Naive thymus-derived CD8-positive, alpha-beta T cell (primary cell): ENCODE measurements at places on chromosomes 2 and 18.

DNA sequence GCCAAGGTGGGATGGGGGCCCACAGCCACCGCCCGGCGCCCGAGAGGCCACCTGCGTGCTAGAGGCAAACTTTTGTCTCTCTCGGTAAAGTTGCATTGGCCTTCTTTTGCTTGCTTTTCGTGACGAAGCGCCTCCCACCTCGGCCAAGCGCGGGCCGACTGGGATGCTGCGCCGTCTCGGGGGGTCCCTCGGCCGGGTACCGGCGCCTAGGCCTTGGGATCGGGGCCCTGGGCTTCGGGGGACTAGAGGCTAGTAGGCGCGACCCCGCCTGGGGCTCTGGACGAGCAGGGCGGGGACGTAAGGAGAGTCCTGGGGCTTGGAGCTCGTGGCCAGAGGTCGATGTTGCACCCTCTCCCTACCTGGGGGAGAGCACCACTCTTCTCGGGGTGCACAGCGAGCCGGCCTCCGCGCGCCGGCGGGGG lies 545 bp downstream of the GLI2 start:
- no peaks in the 10 kb centered on the region for H3K36me3 ChIP-seq
- H3K27ac ChIP-seq, result no peak overlapping the region
- no peak for DNase-seq
- H3K4me1 ChIP-seq, result no peaks in the 10 kb centered on the region
- peaks cover 64% of the 10 kb centered on the region for H3K27me3 ChIP-seq
- no peak overlapping the region for H3K4me3 ChIP-seq

DNA sequence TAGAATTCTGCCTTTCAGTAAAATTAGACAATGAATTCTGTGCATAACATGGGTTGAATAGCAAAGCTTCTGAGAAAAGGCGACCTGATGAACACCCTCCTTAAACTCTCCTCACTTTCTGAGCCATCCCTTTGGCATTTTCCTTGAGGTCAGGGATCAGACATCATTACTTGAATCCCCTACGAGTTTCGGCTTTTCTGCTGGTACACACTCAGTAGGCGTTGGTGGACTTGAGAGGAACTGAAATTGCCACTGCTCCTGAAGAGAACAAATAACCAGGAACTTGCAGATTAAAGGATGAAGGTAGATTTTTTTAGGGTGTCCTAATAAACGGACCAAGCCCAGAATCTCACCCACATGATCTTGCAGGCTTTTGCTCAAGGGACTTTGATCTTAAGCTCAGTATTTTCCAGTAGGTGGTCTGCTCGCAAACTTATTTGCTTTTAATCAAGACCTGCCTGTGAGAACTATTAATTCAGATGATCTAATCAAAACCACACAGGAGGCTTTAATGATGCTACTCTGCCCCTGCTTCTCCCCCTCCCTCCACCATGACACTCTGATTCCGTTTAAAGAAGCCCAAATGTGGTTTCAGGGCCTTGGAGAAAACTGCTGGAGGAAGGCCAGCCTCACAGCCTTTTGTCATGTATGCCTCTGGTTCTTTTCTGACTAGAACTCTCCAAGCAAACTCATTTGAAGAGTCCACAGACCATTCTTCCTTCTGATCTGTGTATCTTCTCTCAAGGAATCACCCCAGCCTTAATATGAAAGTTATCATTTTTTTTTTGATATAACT lies 124.9 kb downstream of the PRKCE start:
- no peaks in the 10 kb centered on the region for H3K36me3 ChIP-seq
- H3K27me3 ChIP-seq, result no peaks in the 10 kb centered on the region
- H3K27ac ChIP-seq, result peak overlapping the region; percentile 35
- peaks cover 4% of the 10 kb centered on the region for H3K4me1 ChIP-seq

GRCh38 chr2:151525821-151526373 lies 116.2 kb downstream of the RIF1 start:
- no peaks in the 10 kb centered on the region for H3K36me3 ChIP-seq
- no peak overlapping the region for H3K4me3 ChIP-seq
- H3K27me3 ChIP-seq, result no peaks in the 10 kb centered on the region
- DNase-seq, result no peak
- no peak overlapping the region for H3K27ac ChIP-seq

DNA sequence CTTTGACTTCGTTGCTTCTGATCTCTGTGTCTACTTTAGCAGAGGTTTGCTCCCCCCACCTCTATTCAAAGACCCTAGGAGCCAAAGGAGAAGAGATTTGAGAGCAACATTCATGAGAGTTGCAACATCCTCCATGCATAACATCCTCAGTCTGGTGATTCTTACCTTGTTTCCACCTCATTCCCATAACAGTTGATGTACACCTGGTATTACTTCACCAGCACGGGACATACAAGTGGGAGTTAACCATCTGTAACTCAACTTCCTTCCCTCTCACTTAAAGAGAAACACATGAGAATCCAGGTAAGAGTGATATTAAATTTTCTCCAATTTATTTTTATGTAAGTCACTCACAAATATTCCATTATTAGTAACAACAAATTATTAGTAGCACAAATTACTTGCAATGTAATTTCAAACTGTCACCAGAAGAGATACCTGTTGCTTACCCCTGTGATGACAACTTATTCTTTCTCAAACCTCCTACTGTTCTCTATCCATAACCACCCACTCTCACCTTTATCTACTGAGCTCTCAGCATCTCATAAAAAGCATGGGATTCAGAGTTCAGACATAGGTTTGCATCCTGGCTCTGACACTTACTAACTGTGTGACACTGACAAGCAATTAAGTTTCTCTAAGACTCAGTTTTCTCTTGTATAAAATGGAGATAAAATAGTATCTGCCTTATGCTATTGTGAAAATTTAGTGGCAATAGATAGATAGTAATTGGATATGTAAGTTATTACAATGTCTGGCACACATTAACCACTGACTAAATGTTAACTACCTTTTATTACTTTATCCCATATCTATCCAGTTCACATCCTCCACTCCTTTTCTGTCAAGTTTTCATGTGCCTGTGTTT lies 184.6 kb upstream of the SRD5A2 start:
- H3K4me1 ChIP-seq, result no peaks in the 10 kb centered on the region
- DNase-seq, result no peak
- peaks cover 3% of the 10 kb centered on the region for H3K27me3 ChIP-seq
- no peak overlapping the region for H3K4me3 ChIP-seq

DNA sequence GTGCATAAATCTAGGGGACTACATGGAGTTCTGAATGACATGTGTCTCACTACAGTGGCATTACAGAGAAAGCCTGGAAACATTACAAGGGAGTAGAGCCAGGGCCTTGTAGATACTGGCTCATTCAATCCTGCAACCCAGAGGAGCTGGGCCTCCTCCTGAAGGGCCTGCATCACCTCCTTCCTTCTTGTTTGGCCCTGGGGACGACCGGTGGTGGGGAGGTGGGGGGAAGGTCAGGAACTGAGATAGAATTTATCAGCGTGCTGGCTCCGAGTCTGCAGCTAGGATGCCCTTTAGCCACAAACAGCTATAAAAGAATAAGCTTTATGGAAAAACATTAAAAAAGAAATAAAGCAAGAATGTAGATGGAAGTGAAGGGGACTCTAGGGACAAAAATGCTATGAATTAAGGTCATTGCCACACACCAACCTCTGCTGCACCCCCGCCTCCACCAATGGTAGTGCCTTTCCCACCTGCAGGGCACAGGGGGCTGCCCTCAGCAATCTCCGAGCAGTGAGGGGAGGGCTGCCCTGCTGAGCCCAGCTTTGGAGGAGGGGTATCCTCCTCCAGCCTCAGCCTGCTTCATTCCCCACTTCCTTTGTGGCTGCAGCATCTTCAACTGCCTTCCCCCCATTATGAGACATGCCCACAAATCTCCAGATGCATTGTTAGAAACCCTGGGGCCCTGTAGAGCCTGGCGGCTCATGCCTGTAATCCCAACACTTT lies 149.0 kb downstream of the MSH2 start:
- no peak overlapping the region for H3K27ac ChIP-seq
- H3K4me3 ChIP-seq, result no peak overlapping the region
- DNase-seq, result no peak
- H3K4me1 ChIP-seq, result no peaks in the 10 kb centered on the region
- peaks cover 42% of the 10 kb centered on the region for H3K36me3 ChIP-seq
